ENCODE measurements at places on chromosomes 11 and 22.

DNA sequence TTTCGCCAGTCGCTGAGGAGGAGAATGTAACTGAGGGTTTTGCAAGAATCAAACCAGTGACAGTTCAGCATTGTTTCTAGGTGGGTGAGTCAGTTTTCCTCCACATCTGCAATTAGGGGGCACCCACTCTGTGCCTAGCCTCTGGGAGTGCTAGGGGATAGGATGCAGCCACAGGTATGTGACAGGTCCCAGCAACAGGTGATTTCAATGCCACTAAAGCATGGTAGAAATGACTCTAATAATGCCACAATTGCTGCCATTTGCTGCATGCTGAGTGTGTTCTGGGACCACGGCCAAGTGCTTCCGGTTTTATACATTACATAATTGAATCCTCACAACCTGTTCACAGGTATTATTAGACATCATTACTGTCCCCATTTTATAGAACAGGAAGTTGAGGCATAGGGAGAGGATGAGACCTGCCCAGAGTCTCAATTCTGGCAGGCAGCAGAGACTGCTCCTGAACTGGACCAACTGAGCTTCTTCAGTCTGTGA, 556 bp downstream of the CRYBB2 start:
- no peak for DNase-seq

GRCh38 chr11:35197292-35197691, 58.3 kb downstream of the CD44 start:
- DNase-seq = no peak

- DNase-seq = no peak
Observed at GRCh38 chr11:117176186-117176585, 2.4 kb upstream of the SIDT2 start.

- DNase-seq = no peak
Observed at GRCh38 chr22:24087071-24087795, 76.1 kb downstream of the CABIN1 start.

- DNase-seq = no peak
Observed at GRCh38 chr22:44425694-44426045, 72.4 kb downstream of the RTL6 start.

GRCh38 chr11:9385327-9385899, 961 bp downstream of the IPO7 start:
- DNase-seq = no peak

DNA sequence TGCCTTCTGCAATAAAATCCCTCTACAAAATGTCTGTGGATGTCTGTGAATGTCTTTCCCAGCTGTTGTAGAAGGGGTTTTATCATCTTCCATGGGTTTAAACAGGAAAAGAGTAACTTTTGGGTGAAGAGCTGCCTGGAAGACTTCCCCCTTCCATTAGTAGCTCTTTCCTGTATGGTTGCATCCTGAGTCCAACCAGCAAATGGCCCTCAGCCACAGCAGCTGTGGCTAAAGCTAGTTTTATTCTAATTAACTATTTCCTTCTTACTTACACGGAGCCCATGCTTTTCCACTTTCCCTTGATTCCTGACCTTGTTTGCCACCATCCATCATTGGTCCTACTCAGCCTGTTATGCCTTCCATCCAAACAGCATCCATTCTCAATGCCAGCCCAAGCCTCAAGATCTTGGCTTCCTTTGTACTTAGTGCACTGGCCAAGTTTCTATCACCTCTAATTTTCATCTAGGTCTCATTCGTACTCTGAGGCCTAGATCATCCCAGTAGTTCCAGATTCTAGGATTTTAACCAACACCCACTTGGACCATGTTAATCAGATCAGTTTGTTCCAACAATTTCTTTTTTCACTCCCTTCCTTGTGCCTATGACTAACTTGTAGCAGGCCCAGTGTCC, 41.5 kb upstream of the CADM1 start:
- DNase-seq = no peak

- DNase-seq = peak; percentile 88
Observed at GRCh38 chr22:20020533-20021195, at the start of gene TANGO2. TANGO2 (plus strand) TSS chr22:20021110; CDS start chr22:20036799, 15,689 bp downstream.

GRCh38 chr11:106088896-106089295, 11.4 kb downstream of the AASDHPPT start:
- DNase-seq = no peak

GRCh38 chr11:44159848-44160721, 64.6 kb downstream of the EXT2 start:
- DNase-seq = no peak
